RPMI7951 (cell line): ENCODE measurements at places on chromosomes 11 and 22.

DNA sequence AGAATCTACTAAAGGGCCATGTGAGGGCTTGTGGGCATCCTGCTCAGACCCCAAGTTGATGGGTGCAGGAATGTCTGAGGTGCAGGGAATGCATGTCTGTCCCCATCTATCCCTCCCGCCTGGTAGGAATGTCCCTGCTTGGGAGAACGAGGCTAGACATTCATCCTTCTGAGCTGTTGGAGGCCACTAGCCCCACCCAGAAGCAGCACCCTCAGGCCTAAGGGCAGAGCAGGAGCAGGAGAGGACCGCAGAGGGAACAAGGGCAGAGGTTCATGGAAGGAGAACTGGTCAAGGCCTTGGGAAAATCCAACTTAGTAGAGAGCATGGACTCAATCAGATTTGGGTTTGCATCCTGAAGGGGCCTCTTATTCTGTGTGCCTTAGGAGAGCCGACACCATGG, 22.1 kb upstream of the LMO1 start:
- DNase-seq: no peak

GRCh38 chr22:38461414-38462081, 6.3 kb upstream of the KDELR3 start:
- peak; percentile 75 for DNase-seq

- no peak for DNase-seq
Observed at GRCh38 chr11:17596711-17597110, 49.7 kb downstream of the OTOG start.

- peak; percentile 72 for DNase-seq
Observed at GRCh38 chr22:45972091-45972888, 4.7 kb downstream of the WNT7B start.

DNA sequence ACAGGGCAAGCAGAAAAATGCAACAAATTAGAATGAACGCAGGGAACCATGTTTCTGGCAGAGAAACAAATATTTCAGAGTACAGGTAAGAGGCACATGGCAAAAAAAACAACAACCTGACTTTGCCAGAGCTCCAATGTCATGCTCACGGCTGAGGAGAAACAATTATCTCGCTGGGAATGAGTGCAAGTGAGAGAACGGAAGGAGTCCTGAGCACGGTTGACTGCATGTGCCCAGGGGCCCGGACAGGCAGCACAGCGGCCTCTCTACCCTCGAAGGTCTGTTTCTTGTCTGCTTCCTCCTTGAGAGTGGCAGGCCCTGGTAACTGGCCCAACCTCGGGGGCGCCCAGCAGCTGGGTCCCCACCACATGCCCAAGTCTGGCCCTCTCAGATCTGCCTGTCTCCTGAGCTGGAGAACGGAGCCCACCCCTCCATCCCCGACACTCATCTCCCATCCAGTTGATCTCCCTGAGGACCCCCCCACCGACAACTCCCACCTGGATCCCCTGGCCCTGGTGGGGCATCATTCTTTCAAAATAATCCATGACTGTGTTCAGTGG, 24.6 kb upstream of the RTN4R start:
- no peak for DNase-seq

DNA sequence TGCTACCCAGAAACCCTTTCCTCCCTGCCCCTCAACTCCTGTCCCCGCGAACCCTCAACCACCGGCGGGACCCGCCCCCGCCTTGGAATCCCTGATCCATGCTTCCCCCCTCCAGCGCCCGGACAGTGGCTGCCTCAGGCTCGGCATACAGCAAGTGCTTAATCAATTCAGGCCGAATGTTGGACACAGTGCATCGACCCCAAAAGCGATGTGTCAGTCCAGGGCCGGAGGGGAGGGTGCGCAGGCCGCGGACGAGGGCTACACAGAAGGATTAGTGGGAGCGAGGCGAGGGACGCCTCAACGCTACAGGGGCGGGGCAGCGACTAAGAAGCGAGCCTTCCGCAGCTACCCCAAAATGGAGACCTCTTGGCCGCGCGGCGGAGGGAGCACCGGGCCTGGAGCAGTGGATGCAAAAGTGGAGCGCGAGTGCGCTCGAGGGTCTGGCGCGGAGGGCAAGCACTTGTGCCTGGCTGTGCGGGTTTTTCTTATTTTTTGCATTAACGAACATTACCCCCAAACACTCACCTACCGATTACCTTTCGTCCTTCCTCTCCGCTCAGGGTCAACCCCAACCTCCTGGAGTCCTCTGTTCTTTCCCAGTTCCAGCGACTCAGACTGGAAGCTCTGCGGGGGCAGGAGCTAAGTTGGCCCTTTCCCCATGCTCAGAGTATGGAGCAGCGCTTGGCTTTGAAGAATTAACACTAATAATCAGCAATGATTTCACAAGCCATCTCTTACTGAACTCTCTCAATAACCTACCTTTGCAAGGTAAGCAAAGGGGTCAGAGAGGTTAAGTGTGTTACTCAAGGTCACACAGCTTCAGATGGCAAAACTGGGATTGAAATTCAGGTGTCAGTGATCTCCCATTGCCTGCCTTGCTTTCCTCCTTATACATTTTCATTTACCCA, 30.0 kb upstream of the WNT11 start:
- DNase-seq: peak; percentile 61

DNA sequence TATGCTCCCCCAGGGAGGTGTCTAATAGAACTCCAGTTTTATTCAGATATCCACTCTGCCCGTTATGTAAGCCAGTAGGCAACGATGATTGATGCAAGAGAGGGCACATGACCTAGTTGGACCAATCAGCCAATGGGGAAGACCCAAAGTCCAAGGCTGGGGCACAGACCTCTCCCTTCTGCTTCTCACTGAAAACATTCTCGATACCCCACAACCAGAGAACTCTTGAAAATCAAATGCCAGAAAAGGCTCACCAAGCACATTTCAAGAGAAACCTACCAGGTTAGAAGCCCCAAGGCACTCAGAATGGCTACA, 7.4 kb downstream of the HIRA start:
- DNase-seq: no peak

DNA sequence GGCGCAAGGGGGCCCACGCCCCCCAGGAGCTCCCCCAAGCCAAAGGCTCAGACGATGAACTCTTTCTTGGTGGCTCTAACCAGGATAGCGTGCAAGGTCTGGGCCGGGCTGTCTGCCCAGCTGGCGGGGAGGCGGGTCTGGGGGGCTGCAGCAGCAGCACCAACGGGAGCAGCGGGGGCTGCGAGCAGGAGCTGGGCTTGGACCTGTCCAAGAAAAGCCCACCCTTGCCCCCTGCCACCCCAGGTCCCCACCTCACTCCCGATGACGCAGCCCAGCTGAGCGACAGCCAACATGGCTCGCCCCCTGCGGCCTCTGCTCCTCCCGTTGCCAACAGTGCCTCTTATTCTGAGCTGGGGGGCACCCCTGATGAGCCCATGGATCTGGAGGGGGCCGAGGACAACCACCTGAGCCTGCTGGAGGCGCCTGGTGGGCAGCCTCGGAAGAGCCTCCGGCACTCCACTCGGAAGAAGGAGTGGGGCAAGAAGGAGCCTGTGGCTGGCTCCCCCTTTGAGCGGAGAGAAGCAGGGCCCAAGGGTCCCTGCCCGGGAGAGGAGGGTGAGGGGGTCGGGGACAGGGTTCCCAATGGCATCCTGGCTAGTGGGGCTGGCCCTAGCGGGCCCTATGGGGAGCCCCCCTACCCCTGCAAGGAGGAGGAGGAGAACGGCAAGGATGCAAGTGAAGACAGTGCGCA, 21.6 kb upstream of the TMEM191C start:
- no peak for DNase-seq

- DNase-seq: peak; percentile 4
Observed at GRCh38 chr11:95229993-95230809, 801 bp downstream of the SESN3 start.

- DNase-seq: no peak
Observed at GRCh38 chr11:41935241-41935640, 475.8 kb upstream of the LRRC4C start.

GRCh38 chr11:119324189-119324588, 7.3 kb upstream of the MCAM start:
- DNase-seq: no peak

DNA sequence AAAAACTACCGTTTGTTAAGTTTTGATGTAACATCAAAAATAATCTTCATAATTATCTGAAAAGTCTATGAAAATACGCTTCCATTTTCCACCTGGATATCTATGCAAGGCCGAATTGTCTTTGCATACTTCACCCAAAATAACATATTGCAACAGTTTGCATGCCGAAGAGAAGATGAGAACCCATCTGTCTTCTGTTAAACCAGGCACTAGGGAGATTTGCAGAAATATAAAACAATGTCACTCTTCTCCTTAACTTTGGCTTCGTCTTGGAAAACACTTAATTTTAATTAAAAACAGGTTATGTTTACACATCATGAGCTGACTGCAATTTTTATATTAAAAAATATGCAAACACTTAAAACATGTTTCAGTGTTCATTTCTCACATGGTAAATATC, 1325.8 kb downstream of the TBC1D22A start:
- no peak for DNase-seq

GRCh38 chr11:35009191-35009943, 92.9 kb downstream of the PDHX start:
- peak; percentile 86 for DNase-seq

- no peak for DNase-seq
Observed at GRCh38 chr22:30393322-30393680, 3.5 kb upstream of the SEC14L2 start.

GRCh38 chr11:110734790-110735189, 22.6 kb upstream of the ARHGAP20 start:
- no peak for DNase-seq

GRCh38 chr11:58652726-58653280, 30.3 kb downstream of the CNTF start:
- no peak for DNase-seq

DNA sequence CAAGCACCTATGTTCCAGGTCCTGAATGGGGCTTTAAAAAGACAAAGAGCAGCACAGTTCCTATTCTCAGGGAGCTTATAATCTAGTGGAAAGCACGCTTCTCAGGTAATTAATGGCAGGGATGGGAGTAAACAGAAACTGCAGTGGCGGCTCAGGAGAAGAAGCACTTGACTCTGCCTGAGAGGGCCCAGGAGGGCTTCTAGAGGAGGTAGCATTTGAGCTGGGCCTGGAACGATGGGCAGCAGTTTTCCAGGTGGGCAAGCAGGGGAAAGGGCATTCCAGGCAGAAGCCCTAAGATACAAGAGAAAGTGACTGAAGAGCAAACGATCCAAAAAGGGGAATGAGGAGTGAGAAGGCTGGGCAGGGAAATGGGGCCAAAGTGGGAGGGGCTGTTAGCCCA, 37.1 kb upstream of the CHST1 start:
- DNase-seq: no peak

DNA sequence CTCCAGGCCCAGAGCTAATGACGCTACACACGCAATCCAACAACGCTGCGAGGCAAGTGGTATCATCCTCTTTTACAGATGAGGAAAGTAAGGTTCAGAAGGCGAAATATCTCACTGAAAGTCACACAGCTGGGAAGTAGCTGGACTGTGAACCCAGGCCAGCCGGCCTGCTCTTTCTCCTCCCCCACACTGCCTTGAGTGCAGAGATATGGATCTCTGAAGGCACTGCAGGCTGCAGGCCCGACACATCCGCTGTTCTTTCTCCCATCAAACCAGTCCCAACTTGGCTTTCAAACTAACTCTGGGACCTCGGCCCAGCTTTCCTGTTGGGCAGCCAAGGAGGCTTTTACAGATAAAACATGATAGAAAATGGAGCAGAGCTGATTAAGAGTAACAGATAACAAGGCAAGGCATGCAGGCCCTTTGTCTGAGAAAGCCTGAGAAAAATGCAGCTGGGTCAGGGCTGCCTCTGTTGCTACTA, 64.0 kb upstream of the PTPRJ start:
- no peak for DNase-seq

GRCh38 chr11:75333807-75334140, 17.7 kb downstream of the ARRB1 start:
- no peak for DNase-seq

DNA sequence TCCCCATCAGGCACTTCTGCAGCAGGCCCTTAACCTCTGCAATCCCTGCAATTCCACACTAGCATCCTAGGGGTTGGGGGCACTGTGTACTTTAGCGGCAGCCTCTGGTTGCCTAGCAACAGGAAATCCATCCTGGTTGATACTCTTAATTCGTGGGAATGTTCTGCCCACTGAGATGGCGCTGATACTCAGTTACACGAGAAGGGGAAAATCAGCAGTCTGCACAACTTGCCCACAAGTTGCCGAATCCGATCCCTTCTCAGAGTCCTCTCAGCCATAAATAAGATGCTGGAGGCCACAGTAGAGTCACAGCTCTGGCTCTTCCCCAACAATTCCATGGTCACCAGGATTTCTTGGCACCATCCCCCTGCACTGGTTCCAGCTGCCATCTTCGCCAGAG, 57.6 kb upstream of the CRYBB3 start:
- DNase-seq: no peak

GRCh38 chr22:27876684-27877083, 42.4 kb downstream of the PITPNB start:
- DNase-seq: no peak

- DNase-seq: no peak
Observed at GRCh38 chr22:23424031-23424430, 156.1 kb downstream of the IGLL1 start.

GRCh38 chr11:11444027-11444803, 91.2 kb upstream of the CSNK2A3 start:
- DNase-seq: peak; percentile 65

- no peak for DNase-seq
Observed at GRCh38 chr11:24963852-24964251, 467.0 kb downstream of the LUZP2 start.
